ENCODE measurements at places on chromosomes 3 and 15.

GRCh38 chr3:172070269-172070668, 30.9 kb downstream of the FNDC3B start:
- DNase-seq = no peak

DNA sequence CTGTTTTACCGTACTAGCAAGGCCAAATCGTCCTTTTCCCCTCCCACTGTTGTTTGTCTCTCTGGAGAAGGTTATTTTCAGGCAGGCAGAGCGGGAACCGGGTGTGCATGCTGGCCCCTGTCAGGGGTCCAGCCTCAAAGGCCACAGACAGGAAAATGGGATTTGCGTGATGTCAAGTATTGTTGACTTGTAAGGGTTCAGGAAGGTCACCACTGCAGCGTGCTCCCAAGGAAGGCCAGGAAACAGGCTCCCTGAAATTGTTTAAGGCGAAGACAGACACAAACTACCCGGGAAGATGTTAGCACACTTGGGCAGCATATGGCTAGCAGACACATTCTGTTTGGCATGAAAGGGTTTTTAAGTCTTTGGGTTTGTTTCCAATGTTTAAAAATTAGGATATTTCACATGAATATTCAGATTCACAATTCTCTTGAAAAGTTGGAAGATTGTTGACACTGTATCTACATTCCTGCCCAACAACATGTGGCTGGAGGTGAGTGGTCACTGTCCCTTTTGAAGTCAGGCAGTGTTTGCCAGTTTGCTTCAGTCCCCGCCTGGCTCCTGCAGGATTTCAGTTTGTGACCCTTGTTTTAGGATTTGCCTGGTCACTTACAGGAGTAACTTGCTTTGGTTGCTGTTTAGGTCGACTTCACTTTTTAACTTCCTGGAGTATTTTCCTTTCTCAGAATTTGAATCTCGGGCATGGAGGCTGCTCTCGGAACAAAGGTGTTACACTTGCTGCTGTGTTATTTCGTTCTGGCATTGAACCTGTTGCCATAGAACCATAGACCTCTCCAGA, 90.4 kb downstream of the BDH1 start:
- no peak for DNase-seq

- no peak for DNase-seq
These were observed 68.2 kb upstream of the TJP1 start for GRCh38 chr15:29890336-29891095.

DNA sequence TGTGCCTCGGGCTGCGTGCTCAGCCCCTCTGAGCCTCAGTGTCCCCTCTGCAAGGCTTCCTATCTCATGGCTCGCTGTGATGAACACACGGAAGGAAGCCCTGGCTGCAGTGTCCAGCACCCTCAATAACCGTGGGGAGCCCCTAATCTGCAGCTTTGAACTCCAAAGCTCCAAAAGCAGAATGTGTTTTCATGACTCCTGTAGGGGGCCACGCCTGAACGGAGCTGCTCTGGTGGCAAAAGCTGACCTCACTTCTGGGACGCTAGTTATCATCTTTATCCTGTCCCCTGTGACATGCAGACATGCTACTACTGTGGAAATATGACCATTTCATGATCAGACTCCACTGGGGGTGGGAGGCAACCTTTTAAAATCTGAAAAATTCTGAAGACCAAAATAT, 98.8 kb downstream of the SEC22A start:
- DNase-seq = no peak

- DNase-seq = no peak
These were observed 213.8 kb downstream of the LRTM1 start for GRCh38 chr3:54714035-54714434.

DNA sequence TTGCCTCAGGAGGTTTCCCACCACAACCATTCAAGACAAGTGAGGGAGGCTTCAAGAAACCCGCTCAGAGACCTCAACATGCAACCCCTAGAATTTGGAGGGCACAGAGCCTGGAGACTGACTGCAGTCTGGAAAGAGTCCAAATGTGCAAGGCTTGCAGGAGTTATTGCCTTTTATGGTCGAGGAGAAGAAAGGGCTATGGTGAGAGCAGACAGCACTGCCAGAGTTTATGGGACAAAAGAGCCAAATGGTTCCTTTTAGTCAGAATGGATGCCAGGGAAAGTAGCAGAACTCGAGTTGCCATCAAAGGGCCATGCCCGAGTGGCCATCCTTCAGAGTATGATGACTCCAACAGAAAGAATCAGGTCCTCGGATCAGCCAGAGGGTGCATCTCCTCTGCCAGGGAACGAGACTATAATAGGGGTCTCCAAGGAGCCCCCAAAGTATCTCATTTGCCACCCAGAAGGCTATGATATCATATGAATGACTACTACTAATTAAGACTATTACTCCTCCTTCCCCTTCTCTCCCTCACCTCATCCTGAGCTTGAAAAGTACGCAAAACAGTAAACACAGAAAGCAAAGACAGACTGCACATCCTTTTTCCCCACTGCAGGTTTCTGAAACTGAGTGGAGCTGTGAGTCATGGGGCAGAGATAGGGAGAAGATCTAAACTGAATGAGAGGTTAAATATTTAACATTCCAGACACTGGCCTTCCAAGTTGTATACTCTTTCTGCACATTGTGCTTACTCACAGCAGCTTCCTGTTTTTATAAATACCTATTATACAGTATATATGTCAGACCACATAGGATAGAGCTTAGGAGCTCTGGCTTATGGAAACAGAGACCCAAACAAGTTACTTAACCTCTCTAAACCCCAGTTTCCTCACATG, 33.9 kb upstream of the TMCO5A start:
- DNase-seq = no peak

- no peak for DNase-seq
These were observed 52.8 kb upstream of the DGKG start for GRCh38 chr3:186414735-186415419.

GRCh38 chr3:59436164-59436958, 386.5 kb upstream of the CFAP20DC start:
- DNase-seq = no peak

DNA sequence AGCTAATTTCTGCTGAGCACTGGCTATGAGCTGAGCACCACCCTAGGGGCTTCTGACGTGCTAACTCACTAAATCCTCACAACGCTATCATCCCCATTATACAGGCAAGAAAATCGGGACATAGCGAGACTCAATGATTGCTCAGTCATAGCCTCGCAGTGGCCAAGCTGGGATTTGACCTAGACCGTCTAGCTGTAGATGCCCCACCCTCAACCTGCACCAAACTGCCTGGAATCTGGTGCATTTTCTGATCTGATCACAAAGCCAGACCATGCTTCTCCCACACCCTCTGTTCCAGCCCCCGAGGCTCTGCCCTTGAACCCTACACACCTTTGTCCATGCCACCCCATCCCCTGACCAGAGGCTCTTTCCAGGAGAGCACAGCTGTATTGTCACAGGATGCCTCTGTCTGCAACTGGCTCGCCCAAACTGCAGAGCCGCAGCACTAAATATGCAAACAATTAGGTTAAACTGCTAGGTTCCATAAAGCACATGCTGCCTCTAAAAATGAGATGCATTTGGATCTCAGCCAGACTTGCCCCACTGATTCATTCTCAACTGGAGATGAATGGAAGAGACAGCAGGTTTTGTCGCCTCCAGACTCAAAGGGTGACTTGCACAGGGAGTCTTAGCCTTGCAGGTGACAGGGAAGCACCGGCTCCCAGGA, 95.2 kb downstream of the NUP210 start:
- no peak for DNase-seq

DNA sequence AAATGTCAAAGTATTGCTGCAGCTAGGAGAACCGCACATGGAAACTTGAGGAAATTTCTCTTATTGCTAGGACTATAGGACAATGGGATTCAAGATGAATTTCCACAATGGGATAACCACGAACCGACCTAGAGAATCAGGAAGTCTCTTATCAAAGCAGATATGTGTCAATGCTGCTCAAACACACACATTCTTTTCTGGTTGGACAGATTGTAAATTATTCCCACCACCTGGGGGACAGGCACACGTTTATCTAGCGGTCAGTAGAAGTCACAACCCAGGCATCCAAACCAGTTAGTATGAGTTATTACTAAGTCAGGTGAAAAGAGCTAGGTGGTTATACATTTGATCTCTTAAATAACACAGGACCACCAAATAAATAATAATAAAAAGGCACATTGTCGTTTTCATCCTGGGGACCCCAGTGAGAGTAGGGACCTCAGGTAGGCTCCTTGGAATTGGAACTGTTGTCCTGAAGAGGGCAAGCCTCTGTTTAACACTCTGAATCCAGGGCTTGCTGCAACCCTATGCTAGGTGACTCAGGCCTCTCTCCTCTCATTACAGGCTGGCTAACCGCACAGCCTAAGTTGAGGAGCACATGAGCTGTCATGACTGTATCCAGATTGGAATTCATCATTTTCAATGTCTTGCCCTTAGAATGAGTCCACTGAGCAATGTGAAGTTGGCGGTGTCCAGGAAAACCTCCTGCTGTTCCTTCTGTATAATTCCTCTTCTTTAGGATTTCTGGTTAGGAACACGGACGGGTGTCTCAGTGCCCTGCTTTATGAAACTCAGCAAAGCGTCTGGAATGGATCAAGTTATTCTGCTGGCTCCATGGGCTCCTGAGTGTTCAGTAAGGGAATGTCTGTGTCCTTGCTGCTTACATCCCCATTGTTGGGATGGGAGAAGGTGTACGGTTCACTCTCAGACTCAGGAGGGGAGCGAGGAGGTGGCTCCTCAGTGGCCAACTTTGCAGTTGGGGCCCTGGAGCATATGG, 59.0 kb downstream of the CLEC3B start:
- DNase-seq = no peak

DNA sequence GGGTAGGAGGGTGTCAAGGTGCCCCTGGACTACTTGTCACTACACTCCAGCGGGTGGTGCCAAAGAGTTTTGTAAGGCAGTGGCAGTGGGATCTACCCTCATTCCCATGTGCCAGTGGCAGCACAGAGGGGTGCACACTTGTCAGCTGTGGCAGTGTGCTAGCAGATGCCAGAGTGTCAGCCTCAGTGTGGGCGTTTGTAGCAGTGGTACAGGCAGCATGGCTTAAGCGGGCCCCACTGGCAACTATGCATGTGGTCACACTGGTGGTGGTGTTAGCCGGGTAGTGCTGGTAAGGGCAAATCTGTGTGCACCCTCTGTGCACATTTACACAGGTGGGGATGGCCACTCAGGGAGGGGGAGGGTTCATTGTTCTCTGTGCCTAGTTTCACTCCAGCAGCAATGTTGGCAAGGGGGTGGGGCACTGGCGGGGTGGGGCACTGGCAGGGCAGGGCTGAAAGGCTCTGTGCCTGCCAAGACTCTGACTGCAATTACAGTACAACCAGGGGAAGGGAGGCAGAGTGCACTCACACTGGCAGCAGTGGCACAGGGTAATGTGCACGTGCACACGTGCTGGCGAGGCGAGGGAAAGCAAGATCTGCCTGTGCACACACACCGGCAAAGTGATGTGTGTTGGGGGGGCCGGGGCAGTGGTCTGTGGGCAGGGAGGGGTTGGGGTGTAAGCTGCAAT, 31.8 kb downstream of the MYO9A start:
- DNase-seq = no peak

GRCh38 chr15:31375772-31376171, 49.1 kb downstream of the KLF13 start:
- DNase-seq = no peak
